ENCODE measurements at places on chromosomes 6 and 20.

DNA sequence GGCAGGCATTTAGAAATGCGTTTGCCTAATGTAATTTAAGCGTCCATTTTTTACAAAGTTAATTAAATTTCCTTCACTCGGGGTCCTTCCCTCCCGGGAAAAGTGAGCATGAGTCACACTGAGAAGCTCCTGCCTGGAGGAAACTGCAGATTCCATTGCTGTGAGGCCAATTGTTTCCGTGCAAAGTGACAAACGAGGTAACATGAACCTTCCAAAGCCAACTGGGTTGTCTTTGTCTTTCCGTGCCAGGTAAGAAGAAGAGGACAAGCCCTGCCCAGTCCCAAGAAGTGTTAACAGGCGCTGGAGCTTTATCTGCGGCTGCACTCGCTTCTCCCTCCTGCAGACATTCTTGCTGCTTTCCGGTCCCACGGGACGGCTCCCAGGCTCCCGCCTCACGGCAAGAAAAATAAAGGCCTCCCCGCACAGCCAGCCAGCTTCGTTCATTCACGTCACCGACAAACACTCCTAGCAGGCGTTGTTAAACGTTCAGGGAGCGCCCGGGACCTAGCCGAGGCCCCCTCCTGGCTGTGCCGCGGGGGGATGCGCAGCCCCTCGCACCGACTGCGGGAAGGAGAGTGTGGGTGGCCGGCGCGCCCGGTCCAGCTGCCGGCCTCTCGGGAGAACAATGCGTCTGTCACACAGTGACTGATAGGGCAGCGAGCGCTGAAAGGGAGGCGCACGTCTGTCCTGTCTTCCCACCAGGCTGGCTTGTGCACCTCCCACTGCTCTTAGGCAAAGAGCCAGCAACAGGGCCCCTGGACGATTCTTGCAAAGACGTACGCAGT lies 61.5 kb upstream of the HDDC2 start:
- DNase-seq, result no peak

DNA sequence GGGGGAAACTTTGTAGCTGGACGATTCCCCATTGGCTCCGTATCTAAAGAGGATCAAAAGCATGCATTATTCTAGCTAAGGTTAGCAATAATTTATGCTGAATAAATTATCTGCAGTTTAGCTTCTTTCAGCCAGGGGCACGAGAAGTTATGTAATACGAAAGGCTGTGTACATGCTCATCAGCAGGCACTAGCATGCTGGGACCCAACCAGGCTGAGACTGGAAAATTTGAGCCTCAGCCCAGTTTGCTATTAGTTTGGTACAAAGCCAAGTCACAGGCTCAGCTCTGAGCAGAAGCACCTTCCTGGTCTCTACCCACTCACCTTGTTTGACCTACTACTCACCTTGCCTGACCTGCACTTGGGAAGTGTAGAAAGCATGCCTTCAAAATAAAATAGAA lies 328.1 kb upstream of the ARID1B start:
- DNase-seq, result no peak

- no peak for DNase-seq
These were observed 135.9 kb downstream of the KHDRBS2 start for GRCh38 chr6:62150048-62150663.

- no peak for DNase-seq
These were observed 280.2 kb downstream of the TAF4 start for GRCh38 chr20:61785567-61785816.

- no peak for DNase-seq
These were observed 422.9 kb upstream of the CHD6 start for GRCh38 chr20:42041000-42041565.
